ENCODE measurements at places on chromosomes 5 and 9.
A peak's percentile ranks its signal among the peaks of the same experiment; 100 is the strongest.

- peak; percentile 98 for DNase-seq
Measured at GRCh38 chr5:133225671-133226152, 173.9 kb downstream of the HSPA4 start.

DNA sequence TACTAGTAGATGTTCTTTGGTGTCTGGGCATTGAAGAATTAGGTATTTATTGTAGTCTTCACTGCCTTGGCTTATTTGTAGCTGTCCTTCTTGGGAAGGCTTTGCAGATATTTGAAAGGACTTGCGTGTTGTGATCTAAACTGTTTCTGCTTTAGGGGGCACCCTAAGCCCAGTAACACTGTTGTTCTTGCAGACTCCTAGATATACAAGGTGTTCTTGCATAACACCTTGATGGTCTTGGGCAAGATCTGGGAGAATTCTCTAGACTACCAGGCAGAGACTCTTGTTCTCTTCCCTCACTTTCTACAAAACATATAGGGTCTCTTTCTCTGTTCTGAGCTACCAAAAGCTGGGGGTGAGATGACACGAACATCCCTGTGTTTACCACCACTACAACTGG is 179.1 kb downstream of the FAM170A start:
- no peak for DNase-seq

- DNase-seq = no peak
Measured at GRCh38 chr5:2185646-2186471, 303.1 kb upstream of the IRX4 start.

- DNase-seq = peak; percentile 64
Measured at GRCh38 chr9:127828262-127829031, 25.8 kb downstream of the FPGS start.

DNA sequence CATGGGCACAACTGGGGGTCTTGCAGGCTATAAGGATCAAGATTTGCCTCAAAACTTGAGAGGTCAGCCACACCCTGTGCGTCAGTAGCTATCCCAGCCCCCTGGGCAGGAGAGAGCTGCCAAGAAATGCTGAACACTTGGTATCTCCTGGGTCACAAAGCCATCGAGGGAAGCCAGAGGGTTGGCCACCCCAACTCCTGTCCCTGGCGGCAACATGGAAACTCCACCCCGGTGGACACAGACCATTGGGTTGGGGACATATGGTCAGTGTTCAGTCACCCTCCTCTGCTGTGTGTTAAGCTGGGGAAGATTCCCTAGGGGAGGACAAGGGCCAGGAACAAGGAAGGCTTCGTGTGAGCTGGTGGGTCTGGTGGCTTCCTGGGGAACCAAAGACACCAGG is 140.6 kb downstream of the C5orf15 start:
- no peak for DNase-seq

DNA sequence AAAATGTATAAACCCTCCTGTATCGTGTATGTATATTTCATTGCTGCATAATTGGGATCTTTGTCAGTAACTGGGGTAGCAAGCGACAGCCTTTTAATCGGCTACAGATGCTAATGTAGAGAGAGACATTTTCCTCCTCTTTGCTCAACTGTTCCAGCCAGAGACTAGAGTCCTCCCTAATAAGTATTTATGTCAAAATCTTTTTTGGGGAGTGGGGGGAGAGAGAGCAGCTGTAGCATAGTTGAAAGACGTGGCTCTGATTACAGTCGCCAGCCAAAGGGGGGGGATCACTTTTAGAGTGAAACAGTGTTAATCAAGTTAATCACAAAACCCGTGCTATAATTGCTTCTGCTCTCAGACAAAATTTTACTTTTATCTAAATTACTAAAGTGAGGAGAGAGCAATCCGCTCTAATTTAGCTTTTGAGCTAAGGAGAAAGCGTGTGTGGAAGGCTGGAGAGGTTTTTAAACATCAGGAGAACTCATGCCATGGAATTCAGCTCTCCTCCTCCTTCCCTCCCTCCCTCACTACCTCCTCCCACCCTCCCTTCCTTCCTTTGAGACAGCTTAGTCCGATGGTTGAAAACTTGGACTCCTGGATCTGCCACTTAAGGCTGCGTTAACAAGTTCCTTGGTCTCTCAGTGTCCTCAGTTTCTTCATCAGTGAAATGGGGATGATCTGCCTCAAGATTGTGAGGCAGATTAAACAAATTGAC is 87.3 kb upstream of the ZNF618 start:
- DNase-seq = no peak

DNA sequence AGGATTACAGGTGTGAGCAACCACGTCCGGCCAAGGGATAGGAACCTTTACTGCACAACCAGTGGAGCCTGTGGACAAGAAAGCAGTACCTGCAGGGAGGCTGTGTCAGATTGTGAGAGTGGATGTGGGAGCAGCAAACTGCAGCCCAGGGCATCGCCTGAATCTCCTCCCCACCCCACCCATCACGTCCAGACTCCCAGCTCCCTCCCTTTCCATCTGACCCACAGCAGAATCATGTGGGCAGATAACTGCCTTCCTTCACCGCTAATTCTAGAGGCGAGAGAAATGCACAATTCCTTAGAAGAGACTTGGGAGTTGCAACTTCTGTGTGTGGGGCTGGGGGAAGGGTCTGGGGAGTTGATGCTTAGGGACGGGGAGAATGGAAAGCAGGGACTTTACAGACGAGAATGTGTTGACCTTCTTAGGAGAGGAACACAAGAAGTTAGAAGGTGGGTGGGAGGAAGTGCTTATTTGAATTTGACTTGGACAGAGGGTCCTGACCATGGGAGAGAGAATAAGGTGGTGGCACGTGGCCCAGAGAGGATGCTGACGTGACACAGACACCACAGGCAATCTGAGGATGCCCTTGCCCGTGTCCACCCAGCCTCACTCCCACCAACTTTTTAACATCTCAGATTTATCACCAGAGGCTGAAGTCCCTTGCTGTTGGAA is 4.5 kb upstream of the LCP2 start:
- no peak for DNase-seq

DNA sequence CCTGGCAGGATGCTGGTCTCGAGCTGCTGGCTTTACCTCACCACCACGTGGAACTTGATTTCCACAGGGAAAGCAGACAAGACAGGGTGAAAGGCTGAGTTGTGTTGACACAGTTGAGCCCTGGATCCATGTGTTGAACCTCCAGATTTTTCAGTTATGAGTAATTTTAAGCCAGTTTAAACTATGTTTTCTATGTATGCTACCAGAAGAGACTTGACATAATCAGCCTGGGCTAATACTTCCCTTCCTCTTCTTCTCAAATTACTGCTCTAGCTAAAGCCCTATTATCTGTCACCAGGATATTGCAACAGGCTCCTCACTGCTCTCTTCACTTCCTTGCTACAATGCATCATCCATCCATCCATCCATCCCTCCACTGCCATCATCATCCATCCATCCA is 12.0 kb upstream of the PHYKPL start:
- DNase-seq = no peak

- DNase-seq = no peak
Measured at GRCh38 chr9:135910757-135911156, 3.4 kb upstream of the CAMSAP1 start.

GRCh38 chr5:91787718-91788117 is 404.6 kb upstream of the ARRDC3 start:
- DNase-seq = no peak

DNA sequence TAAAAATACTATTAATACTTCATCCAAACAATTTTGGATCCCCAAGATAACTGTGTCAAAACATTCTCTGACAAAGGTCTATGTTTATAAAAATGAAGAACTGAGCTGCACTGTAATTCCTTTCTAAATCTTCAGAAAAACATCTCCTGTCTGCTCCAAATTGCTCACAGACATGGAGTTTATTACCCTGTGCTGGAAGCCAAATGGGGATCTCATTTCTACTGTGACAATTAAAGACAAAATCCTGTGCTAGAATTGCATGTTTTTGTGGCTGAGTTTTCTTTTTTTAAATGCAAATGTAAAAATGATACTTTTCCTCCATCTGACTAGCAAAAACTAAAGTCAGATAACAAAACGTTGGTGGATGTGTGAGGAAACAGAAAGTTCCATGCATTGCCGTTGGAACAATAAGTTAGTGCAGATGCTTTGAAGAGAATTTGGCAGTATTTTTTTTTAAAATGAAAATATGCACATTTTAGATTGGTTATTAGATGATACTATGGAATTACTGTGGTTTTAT is 93.5 kb downstream of the GNA14 start:
- DNase-seq = no peak

DNA sequence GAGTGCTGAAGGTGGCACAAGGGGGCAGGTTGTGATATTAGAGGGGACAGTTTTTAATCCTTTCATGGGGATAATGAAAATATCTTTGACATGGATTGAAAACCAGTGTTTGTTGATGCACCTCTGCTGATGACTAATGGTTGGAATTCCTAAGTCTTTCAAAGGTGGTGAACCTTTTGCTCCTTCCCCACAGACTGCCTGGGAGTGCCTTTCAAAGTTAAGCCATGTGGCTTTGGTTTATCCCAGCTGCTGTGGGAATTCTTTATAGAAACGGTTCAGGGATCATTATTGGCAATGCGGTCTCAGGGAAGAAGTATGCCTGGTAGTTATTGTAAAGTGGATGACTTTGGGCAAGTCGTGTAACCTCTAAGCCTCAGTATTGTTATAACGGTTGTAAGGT is 45.7 kb downstream of the PIP5K1B start:
- DNase-seq = peak; percentile 30

- peak; percentile 84 for DNase-seq
Measured at GRCh38 chr5:134020188-134020587, 15.4 kb upstream of the VDAC1 start.

GRCh38 chr5:1174122-1174936 is 27.1 kb upstream of the SLC6A19 start:
- peak; percentile 86 for DNase-seq

DNA sequence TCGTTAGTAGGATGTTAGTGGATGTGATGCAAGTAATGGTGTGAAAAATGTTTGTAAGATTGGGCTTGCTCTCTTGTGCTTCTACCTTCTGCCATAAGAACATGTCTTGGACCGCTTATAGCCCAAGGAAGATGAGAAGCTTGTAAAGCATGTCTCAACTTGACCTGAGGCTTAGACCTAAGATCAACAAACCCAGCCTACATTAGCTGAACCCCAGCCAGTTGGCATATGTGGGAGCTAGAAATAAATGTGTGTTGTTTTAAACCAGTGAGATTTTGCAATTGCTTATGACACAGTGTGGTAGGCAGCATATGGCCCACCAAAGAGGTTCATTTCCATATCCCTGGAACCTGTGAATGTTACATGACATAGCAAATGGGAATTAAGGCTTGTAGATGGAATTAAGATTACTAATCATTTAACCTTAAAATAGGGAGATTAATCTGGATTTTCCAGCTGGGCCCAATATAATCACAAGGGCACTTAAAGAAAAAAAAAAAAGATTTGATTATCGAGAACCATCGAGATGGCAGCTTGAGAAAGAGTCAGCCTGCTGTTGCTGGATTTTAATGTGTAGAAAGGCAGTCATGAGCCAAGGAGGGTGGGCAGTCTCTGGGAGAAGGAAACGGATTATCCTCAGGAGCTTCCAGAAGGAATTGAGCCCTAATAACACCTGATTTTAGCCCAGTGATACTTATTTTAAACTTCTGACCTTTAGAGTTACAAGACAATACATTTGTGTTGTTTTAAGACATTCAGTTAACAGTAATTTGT is 27.3 kb upstream of the EDIL3 start:
- DNase-seq = no peak

DNA sequence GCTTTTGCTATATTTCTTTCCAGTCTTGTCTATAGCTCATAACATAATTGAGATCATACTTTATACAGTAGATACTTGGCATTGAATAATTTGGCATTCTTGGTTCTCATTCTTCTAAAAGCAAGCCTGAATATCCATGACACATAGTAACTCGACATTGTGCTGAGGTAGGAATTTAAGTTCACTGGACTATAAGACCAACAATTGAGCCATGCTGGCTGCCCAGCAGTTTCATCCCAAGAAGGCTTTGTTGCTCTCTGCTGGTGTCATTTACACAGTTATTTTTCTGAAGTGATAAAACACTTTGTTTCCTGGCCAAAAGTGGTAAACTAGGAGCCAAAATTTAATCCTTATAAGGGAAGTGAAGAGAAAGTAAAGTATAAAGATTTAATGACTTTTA is 192.0 kb downstream of the ADAMTSL1 start:
- no peak for DNase-seq

- no peak for DNase-seq
Measured at GRCh38 chr9:117098331-117098730, 316.5 kb downstream of the ASTN2 start.

GRCh38 chr5:179564526-179564925 is 14.2 kb downstream of the RUFY1 start:
- DNase-seq = peak; percentile 46

GRCh38 chr9:134487066-134487710 is 154.4 kb upstream of the COL5A1 start:
- DNase-seq = no peak

DNA sequence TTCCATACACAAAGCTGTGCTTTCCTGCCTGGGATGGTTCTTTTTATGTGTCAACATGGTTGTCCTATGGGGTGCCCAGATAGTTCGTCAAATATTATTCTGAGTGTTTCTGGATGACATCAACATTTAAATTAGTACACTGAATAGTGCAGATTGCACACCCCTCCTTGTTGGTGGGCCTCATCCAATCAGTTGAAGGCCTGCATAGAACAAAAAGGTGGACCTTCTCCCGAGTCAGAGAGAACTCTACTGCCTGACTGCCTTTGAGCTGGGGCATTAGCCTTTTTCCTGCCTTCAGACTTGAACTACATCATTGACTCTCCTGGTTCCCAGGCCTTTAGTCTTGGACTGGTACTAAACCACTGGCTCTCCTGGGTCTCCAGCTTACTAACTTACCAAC is 80.4 kb downstream of the SHB start:
- no peak for DNase-seq

DNA sequence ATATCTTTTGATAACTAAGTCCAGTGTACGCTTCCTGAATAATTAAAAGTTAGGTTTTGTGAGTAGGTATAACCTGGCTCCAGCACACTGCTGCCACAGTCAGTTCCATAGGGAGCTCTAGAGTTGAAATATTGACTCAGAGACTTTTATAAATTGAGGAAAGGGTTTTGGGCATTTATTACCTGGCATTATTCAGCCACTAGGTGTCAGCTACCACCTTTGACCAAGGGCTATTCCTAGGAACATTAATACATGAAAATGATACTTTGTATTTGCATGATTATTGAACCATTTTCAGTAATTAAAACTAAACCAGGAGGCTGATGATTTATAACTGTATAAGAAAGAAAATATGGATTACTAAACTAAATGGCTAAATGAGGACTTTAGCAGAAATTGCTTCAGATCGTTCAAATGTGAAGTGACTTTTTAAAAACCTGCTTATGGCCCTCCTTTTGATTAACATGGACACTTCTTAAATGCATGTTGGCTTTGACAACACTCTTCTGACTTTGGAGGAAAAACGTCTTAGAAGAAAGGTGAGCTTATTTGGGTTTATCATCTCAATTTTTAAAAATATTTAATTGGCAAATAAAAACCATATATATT is 83.0 kb downstream of the SMC2 start:
- peak; percentile 8 for DNase-seq

DNA sequence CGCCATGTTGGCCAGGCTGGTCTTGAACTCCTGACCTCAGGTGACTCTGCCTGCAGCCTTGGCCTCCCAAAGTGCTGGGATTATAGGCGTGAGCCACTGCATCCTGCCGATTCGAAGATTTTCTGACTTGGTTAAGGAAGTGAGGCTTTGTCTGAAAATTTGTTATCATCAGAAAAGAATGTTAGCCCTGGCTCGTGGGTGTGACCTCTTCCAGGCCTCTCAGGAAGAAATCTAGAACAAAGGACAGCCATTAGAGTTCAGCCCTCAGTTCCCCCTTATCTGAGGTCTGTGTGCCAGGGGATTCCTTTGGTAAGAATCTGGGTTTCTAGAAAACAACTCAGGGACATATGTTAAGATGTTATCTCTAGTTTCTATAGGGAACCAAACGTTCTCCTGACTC is 6.2 kb downstream of the OR2S2 start:
- no peak for DNase-seq
